ENCODE measurements at places on chromosomes 12 and 14.

DNA sequence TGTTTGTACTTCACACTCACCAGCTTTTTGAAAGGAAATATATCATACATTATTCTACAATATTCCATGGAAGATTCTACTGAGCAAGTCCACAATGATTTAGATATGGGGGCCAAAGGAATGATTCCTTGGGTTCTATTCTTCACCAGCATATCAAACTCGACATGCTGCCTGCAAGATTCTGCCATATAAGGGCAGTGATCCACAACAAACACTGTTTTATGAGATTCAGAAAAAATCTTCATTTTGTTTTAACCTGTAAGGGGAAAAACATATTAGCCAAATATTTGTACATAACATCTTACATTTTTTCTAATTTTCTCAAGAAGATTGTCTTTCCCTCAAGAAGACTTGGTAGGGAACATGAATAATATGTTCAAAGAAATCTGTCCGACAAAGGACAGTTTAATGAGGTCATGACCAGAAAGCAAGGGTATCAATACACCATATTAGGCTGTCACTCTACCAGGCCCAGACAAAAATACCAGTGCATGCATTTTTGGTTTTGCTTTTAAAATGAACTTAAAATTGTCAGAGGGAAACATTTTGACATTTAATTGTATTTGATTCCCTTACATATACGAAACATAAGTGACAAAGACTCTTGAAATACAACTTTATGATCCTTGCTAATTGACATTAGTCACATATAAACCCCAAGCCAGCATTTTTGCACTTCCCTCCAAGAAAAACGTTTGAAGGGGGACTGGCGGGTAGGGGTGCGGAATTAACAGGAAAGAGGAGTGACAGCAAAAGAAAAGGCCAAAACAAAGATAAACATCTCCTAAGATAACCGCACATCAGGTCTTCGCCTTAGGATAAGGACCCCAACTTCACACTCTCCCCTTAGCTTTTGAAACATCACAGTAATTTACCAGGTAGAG lies 980 bp downstream of the INTS13 start:
- no peak for DNase-seq

DNA sequence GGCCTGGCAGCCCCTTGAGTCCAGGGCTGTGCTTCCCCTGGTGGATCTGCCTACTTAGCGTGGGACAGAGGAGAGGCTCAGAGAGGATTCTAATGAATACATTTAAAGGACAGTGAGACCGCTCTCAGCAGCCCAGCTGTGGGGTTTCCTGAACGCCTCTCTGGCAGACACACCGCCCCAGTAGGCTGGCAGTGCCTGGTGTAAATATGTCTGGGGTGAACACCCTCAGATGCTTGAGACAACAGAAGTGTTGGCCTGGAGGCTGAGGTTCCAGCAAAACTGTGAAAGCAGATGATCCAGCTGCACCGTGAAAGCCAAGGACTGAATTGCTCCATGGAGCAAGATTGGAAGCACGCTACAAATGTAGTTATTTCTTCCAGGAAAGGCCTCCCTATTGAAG lies 55.1 kb downstream of the LRRC74A start:
- no peak for DNase-seq

- DNase-seq, result no peak
These were observed 2.5 kb upstream of the LRRK2 start for GRCh38 chr12:40222247-40222646.

DNA sequence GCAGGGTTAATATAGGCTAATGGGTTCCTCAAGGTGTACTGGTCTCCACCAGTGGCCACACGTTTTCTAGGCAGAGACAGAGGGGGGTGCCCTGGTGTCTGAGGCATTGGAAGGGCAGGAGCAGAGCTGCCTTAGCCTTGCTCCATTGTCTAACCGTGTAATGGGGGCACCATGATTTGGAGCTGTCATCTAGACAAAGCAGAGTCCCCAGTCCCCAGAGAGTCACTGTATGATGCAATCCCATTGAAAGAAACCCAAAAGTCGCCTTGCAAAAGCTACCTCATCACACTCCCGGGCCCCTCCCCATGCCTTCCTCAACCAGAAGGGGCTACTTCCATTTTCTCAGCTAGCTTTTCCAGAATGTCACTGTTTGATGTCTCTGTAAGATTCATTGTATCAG lies 487.1 kb downstream of the AACS start:
- no peak for DNase-seq

- DNase-seq, result no peak
These were observed 107.3 kb downstream of the CACNA1C start for GRCh38 chr12:2160043-2160442.

DNA sequence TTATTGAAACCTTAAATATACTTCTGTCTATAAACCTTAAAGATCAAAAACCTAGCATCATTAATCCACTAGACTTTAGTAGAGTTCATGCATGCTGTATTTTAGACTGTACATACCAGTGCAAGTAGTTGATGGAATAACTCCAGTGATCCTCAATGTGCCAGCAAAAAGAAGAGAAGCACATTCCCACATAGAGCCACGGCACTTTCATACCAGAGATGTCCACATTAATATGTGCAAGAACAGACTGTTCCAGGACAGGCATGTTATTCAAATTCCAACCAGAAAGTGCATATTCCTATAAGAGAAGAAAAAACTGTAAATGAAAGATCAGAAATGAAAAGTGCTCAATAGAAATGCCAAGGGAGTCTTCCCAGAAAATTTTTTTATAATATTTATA lies 55.0 kb downstream of the KDM5A start:
- DNase-seq, result no peak

GRCh38 chr12:58668871-58669270 lies 251.4 kb downstream of the LRIG3 start:
- DNase-seq, result no peak

GRCh38 chr12:96846293-96846692 lies 60.8 kb upstream of the NEDD1 start:
- no peak for DNase-seq

- no peak for DNase-seq
These were observed 67.6 kb downstream of the ARF6 start for GRCh38 chr14:49960453-49960852.

DNA sequence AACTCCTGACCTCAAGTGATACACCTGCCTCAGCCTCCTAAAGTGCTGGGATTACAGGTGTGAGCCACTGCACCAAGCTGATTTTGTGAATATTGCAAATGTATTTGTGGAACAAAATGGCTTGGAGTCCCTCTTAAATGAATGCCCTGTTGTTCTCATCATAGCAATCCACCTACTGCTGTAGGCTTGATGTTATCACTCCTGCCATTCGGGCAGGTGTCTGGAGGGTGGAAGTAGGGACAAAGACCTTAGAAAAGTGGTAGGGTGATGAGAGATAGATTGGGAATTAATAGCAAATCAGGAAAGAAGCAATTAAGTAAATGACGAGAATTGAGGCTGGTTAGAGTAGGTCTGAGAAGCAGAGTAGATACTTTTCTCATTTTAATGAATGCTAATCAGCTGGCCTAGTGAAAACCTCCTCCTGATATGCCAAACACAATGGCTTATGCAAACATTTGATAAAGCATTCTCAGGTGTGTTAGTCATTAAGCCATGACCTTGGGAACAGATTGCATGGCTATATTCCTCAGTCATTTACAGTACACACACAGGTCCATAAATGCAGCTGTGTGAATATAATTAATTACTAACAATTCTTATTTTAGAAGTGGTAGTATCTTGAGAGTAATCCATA lies 60.5 kb upstream of the USP44 start:
- DNase-seq, result no peak

DNA sequence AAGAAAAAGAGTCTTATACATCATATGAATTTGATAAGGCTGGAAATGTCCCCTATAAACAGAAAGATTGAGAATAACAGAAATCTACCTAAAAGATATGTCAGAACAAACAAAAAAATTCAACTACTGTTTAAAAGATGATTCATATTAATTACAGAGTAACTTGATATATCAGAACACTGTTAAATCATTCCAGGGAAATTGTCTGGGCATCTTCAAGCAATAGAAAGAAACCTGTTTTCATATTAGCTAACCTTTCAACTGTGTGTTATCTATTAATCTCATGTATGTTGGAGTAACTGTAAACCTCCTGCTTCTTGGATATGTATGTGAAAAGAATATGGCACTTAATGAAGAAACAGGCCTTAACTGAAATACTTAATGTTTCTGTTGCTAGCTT lies 96.7 kb downstream of the NUBPL start:
- DNase-seq, result no peak

- no peak for DNase-seq
These were observed 651 bp downstream of the TMEM117 start for GRCh38 chr12:43836475-43836989.

GRCh38 chr14:100680439-100681051 lies 46.1 kb upstream of the DLK1 start:
- no peak for DNase-seq

DNA sequence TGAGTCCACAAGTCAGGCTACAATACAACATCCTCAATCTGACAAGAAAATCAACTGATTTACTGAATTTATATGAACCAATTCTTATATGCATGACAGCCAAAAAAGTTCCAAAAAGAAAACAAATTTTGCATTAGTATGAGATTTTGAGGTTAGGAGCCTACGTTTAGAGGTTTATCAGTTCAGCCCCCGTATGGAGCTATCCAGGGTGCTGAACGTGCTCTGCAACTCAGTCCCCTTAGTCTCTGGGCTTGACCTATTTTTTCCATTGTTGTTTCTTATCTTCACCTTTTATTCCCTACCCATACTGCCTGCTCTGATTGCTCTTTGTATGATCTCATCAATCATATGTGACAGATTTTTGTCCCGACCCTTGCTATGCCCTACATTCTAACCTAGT lies 693.0 kb downstream of the NRXN3 start:
- no peak for DNase-seq

- DNase-seq, result no peak
These were observed 552.3 kb downstream of the SLC16A7 start for GRCh38 chr12:60148109-60148508.

GRCh38 chr12:92794814-92795213 lies 92.0 kb downstream of the PLEKHG7 start:
- no peak for DNase-seq

DNA sequence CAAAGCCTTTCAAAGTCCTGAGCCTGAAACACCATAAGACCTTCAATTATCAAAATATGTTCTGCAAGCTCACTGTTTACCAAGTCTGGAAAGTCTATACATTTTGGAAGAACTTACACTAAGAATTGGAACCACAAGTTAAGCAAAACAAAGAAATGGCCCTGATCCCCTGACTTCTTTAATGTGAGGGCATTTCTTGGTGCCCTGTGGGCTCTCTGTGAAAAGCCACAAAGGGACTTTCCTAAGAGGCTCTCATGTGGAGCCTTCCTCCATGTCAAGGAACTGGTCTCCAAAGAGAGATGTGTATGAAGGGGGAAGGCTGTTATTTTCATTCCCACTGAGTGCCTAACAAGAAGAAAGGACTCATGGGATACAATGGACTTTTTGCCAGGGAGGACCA lies 13.5 kb upstream of the MYH6 start:
- DNase-seq, result peak; percentile 68

- no peak for DNase-seq
These were observed 9.7 kb upstream of the GLT1D1 start for GRCh38 chr12:128843538-128843937.

DNA sequence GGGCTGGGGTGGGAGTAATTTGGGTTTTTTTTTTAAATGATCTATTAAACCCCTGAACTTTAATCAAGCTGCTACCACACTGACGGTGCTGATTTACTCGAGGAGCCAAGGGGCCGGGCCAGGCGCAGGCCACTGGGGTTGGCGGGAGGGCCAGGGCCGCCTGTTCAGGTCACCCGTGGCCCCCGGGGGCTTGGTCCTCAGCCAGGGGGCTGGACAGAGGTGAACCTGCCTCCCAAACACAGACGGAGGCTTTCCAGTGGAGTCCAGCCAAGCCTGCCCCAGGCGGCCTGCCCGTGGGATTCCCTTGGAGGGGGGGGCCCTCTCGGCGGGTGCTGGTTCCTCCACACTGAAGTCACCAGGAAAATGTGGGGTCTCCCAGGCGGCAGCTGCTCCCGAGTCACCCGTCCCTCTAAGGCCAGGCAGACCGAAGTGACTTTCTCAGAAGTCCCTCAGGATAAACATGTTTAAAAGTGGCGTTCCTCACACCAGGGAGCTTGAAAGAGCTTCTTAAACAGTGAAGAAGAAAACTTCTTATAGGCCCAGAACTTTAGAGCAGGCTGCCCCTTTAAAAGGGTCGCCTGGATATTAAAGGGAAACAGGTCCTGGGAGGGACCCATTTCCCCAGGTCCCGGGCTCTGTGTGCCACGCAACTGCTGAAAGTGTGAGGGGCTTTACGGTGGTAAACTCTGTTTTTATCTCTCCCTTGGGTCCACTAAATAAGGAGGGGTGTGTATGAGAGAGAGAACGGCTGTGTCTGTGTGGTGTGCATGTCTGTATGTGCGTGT lies 167.2 kb upstream of the GSC start:
- no peak for DNase-seq

- DNase-seq, result no peak
These were observed 277.9 kb upstream of the FLRT2 start for GRCh38 chr14:85252011-85252410.

DNA sequence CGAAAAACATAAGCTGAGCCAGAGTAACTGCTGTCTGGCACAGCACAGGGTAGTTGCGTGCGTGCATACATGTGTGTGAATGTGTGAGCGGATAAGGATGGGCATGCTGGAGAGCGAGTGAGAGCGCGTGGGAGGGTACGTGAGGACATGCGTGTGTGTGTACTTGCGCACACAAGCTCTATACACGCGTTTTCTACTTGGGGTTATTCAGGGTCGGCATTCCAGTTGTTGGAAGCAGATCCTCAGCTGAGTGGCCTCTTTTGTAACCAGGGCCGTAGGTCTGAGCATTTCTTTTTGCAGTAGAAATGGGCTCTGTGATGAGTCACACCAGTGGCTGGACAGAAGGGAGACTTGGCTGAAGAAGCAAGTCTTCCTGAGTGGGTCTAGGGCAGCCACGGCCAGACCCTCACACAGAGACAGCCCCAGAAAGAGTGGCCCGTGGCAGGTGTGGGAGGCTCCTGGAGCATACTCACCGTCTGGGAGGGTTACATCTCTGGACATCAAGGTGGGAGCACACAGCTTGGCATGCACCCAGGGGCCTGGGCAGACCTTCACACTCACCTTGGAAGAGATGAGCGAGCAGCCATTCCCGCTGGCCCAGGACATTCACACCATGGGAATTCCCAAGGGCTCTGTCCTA lies 78.0 kb downstream of the LRRC74A start:
- no peak for DNase-seq

GRCh38 chr12:43273467-43273866 lies 278.5 kb downstream of the ADAMTS20 start:
- no peak for DNase-seq

GRCh38 chr12:130478786-130479185 lies 141.1 kb downstream of the PIWIL1 start:
- no peak for DNase-seq

- DNase-seq, result no peak
These were observed 671 bp upstream of the AQP2 start for GRCh38 chr12:49949866-49950265.

- no peak for DNase-seq
These were observed 179.9 kb downstream of the MON2 start for GRCh38 chr12:62646566-62646965.

DNA sequence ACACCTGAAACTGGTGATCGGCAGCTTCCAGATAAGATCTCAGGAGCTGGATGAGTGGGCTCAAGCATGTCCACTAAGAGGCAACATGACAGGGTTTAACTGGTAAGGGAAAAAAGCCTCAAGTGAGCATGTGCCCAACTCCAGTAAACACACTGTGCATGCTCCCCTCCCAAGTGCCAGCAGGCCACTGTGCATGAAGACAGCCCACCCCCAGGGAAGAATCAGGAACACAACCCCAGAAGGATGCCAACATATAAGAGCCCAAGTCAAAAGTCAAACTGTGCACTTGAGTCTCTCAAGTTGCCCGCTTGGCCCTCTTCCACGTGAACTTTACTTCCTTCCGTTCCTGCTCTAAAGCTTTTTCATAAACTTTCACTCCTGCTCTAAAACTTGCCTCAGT lies 311.3 kb upstream of the PRKD1 start:
- DNase-seq, result no peak

- no peak for DNase-seq
These were observed 6.8 kb downstream of the OR11G2 start for GRCh38 chr14:20197459-20197858.
